ENCODE measurements at places on chromosomes 2 and 18.

- DNase-seq: no peak
Measured at GRCh38 chr2:178782236-178782635, 25.0 kb downstream of the TTN start.

DNA sequence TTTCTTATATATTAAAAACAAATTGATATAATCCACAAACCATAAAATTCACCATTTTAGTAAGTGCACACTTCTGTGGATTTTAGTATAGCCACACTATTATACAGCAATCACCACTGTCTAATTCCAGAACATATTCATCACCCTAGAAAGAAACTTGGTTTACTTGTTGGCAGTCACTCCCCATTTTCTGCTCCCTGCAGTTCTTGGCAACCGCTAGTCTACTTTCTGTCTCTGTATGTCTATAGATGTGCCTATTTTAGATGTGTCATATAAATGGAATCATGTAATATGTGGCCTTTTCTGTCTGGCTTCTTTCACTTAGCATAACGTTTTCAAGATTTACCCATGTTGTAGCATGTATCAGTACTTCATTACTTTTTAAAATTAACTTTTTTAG, 5.7 kb downstream of the CKAP2L start:
- no peak for DNase-seq

- DNase-seq: no peak
Measured at GRCh38 chr2:66869076-66869475, 434.2 kb downstream of the MEIS1 start.

- no peak for DNase-seq
Measured at GRCh38 chr2:190121971-190122370, 59.4 kb upstream of the MSTN start.

DNA sequence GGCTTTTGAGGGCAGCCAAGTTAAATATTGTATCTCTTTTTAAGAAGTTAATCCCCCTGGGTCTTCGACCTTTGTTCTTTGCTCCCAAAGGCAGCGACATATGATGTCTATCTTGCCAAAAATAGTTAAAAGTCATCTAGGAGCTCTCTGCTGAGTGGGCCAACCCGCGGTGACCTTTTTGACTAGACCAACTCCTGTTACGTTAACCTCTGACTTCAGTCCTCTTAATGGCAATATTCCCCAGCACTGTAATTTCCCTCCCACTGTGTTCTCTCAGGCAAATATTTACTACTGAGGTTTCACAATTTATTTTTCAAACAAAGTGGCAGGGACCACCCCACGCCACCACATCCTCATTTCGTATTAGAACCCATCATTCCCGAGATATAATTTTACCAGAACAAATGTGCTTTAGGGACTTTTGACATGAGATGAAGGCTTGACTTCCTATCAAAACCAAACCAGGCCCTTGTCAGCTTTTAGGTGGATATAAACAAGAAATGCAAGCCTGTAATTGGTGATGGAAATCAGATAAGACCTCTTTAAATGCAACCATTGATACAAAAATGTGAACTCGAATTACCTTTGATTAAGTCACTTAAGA, 764.7 kb downstream of the SATB2 start:
- no peak for DNase-seq

DNA sequence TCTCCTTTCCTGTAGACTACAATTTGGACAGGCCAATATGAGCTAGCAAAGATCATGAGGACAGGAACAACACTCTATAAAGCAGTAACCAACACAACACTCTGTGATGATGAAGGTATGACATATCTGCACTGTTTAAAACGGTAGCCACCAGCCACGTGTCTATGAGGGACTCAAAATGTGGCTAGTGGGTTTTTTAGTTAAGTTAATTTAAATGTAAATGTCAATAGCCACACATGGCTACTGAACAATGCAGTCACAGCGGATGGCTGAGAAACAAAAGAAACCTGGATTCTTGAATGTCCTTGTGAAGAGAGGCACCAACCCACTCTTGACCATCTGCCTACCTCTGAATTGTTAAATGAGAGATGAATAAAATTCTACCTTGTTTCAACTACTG, 33.9 kb downstream of the FANCL start:
- no peak for DNase-seq

GRCh38 chr2:235054919-235055318, 103.1 kb downstream of the SH3BP4 start:
- DNase-seq: peak; percentile 82

DNA sequence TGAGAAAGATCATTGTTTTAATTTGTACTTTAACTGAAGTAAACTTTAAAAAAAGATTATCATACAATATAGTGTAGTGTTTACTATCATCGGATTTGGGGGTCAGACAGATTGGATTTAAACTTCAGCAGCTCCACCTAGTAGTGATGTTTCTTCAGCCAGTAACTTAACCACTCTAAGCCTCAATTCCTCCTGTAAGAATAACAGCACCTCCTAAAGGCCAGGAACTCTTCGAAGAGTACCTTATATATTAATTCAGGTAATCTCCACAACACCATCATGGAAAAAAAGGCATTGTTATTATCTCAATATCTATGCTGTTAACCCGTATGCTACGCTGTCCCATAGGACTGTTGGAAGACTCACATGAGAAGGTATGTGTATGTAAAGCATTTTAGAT, 69.0 kb upstream of the DLGAP1 start:
- DNase-seq: no peak

- peak; percentile 97 for DNase-seq
Measured at GRCh38 chr2:216498379-216499352, at the start of gene RPL37A. Gene RPL37A (plus strand): TSS chr2:216498844. CDS start chr2:216498875, 31 bp downstream.

DNA sequence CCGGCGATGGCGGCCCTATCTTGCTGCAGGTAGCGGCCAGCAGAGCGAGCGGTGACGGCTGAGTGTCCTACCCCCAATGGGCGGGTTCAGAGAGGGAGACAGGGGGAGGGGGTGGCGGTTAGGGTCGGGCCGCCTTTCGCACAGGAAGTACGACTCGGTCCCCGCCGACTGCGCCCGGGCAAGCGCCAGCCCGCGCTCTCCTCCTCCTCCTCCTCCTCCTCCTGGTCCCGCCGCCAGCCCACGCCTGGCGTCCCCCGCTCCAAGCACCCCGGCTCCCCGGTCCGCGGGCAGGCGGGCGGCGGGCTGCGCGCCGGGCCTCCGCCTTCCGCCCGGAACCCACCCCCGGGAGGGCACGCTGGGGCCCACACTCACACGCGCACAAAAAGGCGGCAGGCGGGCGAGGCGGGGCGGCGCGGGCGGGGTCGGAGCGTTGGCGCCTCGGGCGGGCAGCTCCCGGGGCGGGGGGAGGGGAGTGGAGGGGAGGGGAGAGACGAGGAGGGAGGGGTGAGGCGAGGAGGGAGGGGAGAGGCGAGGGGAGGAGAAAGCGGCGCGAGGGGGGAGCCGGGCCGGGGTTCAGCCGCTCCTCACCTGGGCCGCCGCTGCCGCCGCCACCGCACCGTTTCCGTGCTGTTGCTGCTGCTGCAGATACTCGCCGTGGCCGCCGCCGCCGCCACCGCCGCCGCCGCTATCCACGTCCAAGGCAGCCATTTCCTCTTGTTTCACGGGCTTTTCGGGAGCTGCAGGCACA, 1.2 kb downstream of the SP3 start:
- peak; percentile 77 for DNase-seq

DNA sequence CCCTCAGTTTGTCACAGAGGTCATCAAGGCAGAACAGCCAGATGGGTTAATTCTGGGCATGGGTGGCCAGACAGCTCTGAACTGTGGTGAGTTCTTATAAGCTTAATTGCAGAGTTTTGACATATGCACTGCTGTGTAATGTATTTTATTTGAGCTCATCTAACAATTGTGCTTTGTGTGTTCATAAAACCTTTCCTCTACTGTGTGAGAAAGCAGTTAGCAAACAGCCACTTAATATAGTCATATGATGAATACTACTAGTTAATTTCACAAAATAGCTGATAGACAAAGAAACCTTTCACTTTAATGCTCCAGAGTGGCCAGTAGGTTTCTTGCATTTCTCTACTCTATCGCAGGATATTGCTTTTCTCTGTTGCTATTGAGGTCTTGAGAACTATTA, 43.1 kb downstream of the CPS1 start:
- no peak for DNase-seq

- no peak for DNase-seq
Measured at GRCh38 chr2:124810132-124810531, 785.0 kb downstream of the CNTNAP5 start.

Measured in suppressor macrophage treated with lipopolysaccharide for 4 hours (primary cell).